ENCODE measurements at places on chromosomes 2 and 18. TPM values are rescaled to one million over a fixed set of nuclear protein-coding genes. Genes with fewer than 3 reads are reported as not detected.

Gene RAB6D
- total RNA-seq, result 4.0 TPM

Gene LINC00305
- not detected for total RNA-seq

Gene IL37
- total RNA-seq, result 1.5 TPM

Gene TUBA3E
- total RNA-seq, result not detected

Gene CPO
- not detected for total RNA-seq

Gene HRH4
- total RNA-seq, result 0.11 TPM

Gene NT5DC4
- not detected for total RNA-seq

Gene ACYP2
- total RNA-seq, result 10.8 TPM

Gene SLC19A3
- total RNA-seq, result 15.2 TPM

Gene SGPP2
- 75.9 TPM for total RNA-seq

Gene CDCA7
- total RNA-seq, result 22.8 TPM

DNA sequence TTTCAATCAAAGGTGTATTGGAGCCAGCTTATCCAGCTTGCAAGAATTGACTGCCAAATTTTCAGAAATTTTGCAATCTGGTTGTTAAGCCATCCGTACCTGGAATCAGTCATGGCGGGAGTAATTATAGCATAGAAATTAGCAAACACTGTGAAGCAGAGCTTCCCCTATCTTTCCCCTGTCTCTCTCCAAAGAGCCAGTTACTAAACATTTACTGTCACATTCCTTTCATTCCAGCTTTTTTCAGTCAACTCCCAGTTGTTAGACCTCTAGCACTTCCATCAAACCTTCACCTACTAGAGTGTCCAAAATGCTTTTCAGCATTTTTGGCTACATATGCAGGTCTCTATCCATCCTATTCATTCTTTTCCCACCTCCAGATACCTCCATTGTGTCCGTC is 137.4 kb downstream of the MC4R start:
- no peak for DNase-seq

- no peak for DNase-seq
These were observed 14.8 kb downstream of the SLC16A14 start for GRCh38 chr2:230053753-230054478.

DNA sequence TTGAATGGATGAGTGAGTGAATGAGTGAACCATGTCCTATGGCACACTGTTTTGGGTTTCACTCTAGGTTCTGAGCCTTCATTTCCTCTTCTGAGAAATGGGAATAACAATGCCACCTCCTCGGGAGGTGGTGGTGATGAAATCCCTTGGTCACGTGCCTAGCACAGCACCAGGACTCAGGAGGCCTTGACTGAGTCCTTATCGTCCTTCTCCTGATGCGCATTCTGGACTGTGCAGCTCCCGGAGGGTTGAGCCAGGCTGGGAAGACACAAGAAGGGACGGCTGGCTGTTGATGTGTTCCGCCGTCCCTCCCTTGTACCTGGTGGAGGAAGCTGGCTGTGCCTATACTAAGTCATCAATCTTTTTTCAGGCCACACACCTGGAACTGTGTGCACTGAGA is 437.3 kb downstream of the ZNF521 start:
- no peak for DNase-seq

DNA sequence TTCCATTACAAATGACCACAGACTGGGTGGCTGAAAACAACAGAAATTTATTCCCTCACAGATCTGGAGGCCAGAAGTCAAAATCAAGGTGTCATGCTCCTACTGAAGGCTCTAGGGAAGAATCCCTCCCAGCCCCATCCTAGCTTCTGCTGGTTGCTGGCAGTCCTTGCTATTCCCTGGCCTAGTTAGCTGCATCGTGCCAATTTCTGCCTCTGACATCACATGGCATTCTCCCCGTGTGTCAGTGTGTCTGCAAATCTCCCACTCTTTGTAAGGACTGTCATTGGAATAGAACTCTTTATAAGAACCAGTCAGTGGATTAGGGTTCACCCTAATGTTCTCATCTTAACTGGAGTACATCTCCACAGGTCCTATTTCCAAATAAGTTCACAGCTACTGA is 30.5 kb upstream of the NCKAP5 start:
- DNase-seq, result no peak

GRCh38 chr2:100936070-100936741 is 65.9 kb upstream of the RPL31 start:
- DNase-seq, result peak; percentile 23

GRCh38 chr2:65130664-65131175 is 814 bp upstream of the RAB1A start:
- no peak for DNase-seq

GRCh38 chr2:24111407-24111901 is 11.7 kb downstream of the PFN4 start:
- DNase-seq, result no peak

DNA sequence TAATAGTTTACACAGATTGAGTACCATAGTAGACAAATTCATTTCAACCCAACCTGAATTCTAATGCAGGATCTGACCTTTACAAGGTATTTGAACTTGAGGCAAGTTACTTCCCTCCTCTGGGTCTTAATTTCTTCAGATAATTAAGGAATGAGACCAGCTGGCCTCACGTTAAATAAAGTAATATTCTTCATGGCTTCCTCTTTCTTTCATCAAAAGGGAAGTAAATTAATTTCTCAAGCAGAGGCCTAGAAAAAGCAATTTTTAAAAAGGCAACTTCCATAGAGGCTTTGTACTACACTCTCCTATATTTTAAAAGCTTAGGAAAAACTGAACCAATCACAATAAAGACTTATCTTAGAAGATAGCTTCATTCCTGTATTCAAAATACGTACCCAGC is 109.2 kb downstream of the EXOC6B start:
- DNase-seq, result no peak

- DNase-seq, result peak; percentile 77
These were observed 14.6 kb upstream of the LAPTM4A start for GRCh38 chr2:20065885-20066602.

DNA sequence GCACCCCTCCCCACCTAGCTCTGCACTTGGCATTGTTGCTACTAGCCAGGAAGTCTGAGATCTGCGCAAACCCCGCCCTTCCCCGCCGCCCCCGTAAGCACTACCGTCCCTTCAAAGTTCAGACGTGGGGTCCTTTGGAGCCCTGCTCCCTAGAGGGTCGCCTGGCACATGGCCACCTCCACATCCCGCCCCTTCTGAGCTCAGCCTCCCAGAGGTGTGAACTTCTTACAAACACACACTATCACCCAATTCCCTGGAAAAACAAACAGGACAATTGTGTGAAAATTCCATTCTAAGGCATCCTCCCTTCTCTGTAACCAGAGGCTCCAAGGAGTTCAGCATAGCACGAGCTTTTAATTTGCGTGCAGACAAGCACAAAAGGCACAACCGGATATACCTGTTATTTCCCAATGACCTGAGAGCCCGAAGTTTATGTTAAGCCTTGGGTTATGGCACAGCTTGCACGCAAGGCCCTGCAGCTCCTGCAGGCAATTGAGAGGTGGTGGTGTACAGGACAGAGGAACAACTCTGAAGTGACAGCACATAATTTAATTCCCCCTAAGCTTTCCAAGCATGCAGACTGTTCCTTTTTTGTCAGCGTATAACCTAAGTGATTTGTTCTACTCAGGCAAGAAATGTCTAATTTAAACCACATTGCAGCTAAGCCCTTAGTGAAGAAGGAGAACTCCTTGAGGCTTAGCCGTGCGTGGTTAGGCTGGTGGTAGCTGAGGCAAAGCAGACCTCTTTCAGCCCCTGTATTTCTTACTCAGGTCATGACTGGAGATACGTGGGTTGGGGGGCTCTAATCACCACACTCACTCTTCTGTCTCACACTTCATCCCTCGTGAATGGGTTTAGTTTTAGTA is 20.3 kb upstream of the CYP1B1 start:
- no peak for DNase-seq

- no peak for DNase-seq
These were observed 57.5 kb downstream of the DTNA start for GRCh38 chr18:34767601-34768027.

DNA sequence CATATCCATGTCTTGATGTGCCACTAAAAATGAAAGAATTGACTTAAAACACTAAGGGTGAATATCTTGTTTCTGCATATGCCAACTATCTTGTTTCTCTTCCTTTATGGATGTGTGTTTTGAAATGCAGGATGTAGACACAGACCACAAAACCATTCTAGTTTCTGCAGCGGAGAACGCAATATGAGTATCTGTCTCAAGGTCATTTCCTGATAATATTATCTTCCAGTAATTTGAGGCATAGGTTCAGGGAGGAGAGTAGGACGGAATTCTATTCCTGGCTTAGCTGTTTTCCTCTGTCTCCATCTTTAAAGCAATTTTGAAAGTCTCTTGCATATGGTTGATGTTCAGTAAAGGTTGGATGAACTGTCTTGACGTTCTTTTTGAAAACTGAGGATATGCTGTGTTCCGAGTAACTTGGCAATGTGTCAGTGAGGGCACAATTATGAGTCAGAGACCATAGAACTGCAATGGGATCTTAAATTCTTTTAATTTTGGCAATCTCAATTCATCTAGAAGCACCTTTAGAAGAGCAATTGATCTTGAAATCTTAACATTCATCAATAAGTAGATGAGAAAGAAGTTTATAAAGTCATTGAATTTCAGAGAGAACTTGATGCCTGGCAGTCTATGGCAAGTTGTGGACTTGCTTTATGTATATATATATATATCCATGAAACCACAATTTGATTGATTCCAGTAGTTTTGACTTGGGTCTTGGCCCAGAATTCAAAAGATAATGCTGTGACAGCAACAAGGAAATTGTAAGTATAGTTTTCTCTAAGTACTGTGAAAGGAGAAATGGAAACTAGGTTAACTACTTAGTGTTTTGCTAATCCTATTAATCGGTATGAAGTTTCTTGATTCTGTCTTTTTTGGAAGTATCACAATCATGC is 24.8 kb downstream of the RAB27B start:
- DNase-seq, result no peak

- no peak for DNase-seq
These were observed 90.2 kb upstream of the ODC1 start for GRCh38 chr2:10538224-10538894.

DNA sequence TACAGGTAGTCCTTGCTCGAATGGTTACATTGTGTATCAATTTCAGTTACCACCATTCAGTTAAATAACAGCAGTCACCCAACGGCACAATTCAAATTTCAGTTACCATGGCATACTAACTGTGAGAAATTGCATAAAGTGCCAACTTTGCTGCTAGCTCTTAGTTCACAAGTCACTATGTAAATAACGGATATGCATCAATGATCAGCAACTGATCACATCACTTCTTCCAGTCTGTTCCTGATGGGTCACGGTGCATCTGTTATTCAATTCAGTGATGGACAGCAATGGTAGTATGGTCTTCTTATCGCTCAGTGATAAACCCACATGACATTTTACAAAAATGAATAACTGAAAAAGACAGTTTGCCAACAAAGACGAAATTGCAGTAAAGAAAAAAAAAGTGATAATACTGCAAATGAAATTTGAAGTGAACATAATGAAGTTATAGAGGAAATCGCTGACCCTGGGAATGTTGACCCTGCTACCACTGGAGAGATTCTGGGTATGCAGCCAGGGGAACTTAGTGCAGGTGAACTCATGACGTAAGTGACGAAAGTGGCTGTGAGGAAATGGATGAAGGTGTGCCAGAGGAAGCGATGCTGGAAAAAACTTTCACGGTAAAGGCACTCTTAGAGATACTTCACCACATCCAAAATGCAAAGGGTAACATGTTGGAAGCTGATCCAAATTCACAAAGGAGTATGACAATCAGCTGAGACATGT is 25.9 kb upstream of the RAPGEF4 start:
- no peak for DNase-seq

- DNase-seq, result no peak
These were observed 63.3 kb upstream of the EFEMP1 start for GRCh38 chr2:55986700-55987440.

DNA sequence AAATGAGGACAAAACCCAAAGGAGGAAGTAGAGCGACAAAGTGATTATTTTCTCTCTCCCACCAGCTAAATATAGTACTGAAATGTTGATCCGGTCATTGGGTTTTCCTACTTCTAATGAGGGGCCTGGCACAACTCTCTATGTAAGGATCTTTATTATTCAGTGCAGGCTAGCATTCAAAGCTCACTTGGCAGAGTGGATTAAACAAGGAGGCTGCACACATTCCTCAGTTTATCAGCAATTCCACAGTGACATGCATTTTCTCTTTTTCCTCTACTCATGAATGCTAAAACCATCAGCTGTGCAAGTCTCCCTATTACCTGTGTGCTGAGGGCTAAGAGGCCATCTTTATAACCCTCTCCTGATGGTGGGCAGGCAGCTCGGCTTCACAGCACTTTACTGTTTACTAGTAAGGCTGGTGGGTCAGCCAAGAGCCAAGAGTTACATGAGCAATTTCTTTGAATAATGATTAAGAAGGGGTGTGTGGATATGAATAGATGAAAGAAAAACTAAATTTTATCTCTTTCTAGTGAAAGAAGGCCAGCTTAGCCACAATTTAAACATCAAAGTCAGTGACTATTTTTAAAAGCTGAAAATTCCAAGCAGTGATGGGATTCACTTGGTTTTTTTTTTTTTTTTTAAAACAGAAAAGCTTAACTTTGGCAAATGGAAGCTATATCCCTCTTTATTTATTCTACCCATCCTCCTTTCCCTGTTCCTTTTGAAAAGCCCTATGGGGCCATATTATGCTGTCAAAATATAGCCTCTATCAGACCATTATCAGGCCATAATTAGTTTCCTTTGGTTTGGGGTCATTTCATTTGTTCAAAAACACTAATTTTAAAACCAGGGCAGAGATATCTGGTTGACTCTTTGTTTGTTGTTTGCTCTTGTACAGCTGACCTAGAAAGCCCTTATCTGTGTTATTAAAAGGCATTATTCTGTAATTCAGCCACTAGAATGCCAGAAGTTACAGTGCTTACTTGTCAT is 111.0 kb downstream of the RBM43 start:
- DNase-seq, result no peak

DNA sequence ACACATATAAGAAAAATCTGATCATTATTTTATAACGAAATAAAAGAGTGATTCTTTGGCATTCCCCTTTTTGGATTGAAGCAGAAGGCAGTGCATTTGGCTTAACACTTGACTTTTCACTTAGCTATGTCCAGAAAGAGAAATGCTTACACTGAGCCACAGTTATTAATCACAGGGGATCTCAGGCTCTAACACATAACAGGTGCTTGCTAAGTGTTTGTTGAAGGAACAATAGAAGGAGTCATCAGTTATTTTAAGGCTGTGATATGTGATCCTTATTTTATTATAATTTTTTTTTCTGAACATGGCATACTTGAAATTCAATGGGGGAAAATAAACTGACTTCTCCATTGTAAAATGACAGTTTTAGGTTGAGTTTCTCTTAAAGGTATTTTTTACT is 209.5 kb downstream of the UBE2E3 start:
- no peak for DNase-seq

DNA sequence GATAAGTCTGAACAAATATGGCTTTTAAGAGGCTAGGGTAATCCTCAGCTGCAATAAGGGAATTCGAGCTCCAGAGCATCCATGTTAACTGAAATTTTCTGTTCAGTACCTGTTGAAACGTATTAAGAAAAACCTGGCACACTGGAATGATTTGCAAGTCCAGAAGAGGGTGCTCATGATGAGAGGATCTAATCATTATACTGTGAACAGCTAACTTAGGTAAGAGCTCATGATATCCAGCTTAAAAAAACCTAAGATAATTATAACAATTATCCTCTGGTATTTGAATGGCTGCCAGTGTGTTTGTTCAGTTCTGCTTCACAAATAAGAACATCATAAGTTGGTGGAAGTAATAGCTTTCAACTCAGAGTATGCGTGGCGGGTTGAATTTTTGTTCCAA is 1118.3 kb upstream of the DDX18 start:
- DNase-seq, result no peak

- DNase-seq, result no peak
These were observed 73.7 kb downstream of the RFTN2 start for GRCh38 chr2:197601726-197602125.

Measured in left colon (tissue), 2 donors.